Posterior vena cava (tissue), 2 donors: ENCODE measurements at places on chromosomes 4 and X.

DNA sequence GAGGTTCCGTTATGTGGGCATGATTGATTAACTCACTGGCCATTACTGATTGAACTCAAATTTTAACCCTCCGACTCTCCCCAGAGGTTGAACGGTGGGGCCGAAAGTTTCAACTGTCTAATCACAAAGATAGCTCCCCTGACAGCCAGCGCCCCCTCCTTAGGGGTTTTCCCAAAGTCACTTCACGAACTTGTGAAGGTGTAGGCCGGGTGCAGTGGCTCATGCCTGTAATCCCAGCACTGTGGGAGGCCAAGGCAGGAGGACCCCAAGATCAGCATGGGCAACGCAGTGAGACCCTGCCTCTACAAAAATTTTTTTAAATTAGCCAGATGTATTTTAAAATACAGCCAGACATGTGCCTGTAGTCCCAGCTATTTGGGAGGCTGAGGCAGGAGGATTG is 39.8 kb upstream of the RBM47 start:
- DNase-seq = no peak

DNA sequence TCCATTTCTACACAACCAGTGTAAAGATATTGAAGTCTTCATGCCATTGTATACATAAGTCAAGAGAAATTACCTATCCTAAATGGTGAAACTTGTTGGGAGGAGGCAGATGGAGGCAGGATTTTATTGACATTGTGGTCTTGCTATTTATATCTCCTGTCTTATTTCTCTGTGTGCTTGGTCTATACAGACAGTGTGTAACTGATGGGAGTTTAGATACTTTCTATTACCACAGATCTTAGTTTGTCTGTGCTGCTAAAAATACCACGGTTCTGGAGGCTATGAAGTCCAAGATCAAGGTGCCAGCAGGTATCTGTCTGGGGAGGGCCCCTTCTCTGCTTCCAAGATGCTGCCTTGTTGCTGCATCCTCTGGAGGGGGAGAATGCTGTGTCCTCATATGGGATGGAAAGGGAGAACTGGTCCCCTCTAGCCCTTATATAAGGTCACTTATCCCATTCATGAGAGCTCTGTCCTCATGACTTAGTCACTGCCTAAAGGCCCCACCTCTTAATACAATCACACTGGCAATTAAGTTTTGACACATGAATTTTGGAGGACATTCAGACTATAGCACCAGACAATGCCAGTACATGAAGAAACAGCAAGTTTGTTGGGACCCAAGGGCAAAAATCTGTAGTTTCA is 62.4 kb downstream of the SYNPO2 start:
- DNase-seq = no peak

GRCh38 chr4:178470996-178471784 is 1029.0 kb upstream of the AGA start:
- no peak for DNase-seq

- no peak for DNase-seq
Measured at GRCh38 chrX:55767100-55767499, 49.6 kb downstream of the RRAGB start.

DNA sequence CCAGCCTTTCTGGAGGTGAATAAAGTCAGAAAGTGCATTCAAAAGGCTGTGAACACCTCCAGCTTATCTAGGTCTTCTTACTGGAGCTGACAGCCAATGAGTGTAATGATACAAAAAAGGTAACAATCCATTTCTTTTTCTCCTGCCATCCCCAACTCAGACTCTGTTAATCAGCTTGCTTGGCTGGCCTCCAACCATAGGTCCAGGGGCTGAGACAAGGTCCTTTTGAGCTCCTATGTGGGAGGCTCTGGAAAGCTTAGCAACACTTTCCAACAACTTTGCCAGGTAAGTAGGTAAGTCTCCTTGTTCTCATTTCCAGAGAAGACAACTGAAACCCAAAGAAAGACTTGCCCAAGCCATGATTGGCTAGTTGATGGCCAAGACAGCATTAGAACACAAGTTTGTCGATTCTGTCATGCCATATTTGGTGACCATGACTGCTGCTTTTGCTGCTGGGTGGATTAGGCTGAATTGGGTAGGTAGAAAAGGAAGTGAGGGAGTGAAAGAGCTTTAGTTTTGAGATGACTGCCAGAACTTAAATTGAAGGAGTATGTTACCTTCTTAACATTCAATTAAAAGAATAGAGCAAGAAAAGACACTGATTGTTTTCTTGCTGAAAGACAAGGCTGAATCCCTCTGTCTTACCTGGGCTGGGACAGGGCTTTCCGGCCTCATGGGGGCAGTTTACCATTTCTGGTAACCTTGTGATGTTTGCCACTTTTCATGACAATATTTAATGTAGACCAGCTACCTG is 22.8 kb downstream of the VSIG4 start:
- DNase-seq = no peak

DNA sequence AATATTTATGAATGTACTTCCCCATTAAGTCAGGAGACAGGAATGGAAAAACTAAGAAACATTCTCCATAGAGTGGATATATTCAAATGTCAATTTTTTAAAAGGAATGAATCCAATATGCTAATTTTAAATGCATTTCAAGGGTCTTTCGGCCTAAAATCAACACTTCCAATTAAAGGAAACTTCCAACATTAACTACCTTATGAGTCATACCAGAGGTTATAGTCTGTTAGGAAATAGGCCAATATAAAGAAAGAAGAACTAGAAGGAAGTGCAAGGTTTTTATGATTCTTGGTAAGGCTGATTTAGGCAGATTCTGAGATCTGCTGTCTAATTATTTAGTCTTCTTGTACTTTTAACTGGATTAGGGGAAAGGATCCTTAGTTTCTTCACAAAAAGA is 260.1 kb upstream of the EDNRA start:
- no peak for DNase-seq

DNA sequence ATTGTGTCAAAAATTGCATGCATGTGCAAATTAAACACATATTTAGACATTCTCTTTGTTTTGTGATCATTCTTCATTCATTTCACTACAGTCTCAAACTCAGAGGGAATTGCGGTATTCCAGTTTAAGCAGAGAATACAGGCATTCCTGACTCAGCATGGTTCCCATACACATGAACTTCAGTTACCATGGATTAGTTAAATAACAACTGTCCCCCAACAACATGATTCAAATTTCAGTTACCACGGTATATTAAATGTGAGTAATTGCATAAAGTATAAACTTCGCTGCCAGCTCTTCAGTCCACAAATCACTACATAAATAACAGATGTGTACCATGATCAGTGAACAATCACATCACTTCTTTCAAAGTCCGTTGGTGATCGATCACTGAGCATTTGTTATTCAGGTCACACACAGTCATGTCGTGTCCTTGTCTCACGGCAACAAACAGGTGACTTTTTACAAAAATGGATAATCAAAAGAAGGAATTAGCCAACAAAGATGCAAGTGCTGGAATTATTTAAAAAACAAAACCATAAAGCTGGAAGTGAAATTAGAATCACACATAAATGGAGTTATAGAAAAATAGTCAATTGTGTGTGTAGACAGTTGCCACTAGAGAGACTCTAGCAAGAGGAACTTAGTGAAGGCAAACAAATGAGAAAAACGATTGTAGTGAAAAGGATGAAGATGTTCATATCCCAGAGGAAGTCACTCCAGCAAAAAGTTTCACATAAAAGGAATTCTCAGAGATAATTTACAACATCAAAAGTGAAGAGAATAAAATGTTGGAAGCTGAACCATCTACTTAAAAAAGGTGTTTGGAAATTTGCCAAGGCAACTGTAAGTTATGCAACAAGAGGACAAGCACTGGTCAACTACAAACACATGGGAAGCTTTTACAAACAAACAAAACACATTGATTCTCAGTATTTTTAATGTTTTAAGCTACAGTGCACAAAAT is 138.6 kb upstream of the SMARCAD1 start:
- no peak for DNase-seq

GRCh38 chrX:147602176-147602696 is 309.5 kb upstream of the FMR1 start:
- DNase-seq = no peak

- no peak for DNase-seq
Measured at GRCh38 chr4:169018406-169018805, 8.4 kb upstream of the CBR4 start.

GRCh38 chr4:96056346-96056934 is 216.5 kb downstream of the PDHA2 start:
- no peak for DNase-seq

- DNase-seq = no peak
Measured at GRCh38 chr4:77819404-77819842, 255 bp upstream of the CNOT6L start.

GRCh38 chrX:18639280-18639679 is 32.6 kb downstream of the RS1 start:
- no peak for DNase-seq

DNA sequence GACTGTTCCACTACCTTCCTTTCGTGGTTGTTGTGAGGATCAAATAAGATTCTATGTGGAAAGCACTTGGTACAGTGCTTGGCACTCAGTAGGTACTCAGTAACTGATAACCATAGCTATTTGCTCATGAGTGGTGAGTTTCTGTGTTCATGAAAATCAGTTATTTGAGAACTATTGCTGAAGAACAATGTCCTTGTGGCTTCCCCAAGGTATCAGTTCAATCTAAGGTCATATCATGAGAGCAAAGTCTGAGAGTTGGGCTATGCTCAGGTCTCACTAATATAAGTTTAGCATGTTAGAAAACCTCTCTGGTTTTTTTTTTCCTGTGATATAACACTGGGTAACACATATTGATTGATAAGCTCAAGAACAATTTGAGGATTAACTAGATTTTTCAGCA is 147.8 kb downstream of the GRIA3 start:
- no peak for DNase-seq

DNA sequence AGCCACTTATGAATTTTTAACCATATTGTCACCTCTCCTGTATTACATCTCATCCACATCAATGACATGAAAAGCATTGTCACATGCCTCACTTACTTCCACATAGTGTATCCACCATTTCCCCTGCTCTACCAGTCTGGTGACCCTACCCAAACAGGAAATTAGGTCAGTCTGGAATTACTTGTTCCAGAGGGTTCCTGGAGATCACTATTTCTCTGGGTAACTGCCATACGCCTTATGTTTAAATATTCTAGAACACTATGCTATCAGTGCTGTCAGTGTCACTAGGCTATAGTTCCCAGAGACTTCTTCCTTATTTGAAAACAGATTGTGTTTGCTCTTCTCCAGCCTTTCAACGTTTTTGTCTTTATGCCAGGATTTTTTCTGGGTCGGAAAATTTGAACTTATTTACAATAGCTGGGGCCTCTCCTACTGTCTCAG is 15.0 kb downstream of the SRPX2 start:
- DNase-seq = no peak

DNA sequence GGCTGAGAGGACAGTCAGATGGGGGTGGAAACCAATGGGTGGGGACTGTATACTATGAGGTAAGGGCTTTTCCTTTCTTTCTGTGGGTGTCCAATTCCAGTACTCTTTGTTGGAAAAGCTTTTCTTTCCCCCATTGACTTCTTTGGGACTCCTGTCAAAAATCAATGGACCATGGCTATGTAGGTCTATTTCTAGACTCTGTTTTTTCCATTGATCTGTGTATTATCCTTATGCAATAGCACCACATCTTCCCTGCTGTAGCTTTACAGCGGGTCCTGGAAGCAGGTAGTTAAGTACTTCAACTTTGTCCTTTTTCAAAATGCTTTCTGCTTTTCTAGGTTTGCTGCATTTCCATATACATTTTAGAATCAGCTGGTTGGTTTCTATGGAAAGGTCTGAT is 11.8 kb upstream of the CPLX1 start:
- no peak for DNase-seq

- no peak for DNase-seq
Measured at GRCh38 chr4:123477711-123478209, 81.2 kb downstream of the SPRY1 start.

- DNase-seq = no peak
Measured at GRCh38 chr4:42460043-42460442, 62.8 kb downstream of the SHISA3 start.

DNA sequence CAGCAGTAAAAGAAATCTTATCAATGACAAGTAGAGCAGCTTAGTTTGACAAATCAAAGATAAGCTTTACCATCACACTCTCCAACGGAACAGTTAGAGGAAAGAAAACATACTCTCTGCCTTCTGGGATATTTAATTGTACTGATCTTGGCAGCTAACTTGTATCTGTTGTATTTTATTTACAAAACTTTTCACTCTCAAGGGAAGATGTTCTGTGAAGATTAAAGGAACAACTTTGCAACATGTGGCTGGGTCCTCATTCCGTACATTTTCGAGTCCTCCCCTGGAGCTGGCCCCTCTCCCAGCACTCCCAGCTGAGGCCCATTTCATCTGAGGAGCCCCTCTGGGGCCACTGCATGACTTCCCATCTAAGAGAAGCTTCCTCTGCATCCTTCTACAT is 74.4 kb downstream of the RPS3A start:
- DNase-seq = no peak

- no peak for DNase-seq
Measured at GRCh38 chr4:126752702-126753101, 880.1 kb upstream of the INTU start.
